ENCODE measurements at places on chromosomes 7 and 10.

DNA sequence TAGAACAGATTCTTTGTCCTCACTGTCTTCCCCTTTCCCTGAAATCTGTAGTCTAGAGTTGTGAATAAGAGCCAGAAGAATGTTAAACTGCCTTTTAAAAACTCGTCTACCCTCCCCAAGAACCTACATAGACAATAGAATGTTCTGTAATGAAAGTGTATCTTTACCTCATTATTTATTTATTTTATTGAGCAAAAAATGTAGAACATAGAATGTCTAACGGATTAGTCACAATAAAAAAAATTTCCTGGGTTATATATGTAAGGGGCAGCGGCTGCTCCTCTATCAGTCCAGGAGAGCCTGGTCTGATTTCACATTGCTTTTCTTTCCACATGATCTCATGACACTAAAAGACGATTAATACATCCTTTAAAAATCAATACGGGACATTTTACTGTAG, 135.7 kb downstream of the SDK1 start:
- DNase-seq = no peak

DNA sequence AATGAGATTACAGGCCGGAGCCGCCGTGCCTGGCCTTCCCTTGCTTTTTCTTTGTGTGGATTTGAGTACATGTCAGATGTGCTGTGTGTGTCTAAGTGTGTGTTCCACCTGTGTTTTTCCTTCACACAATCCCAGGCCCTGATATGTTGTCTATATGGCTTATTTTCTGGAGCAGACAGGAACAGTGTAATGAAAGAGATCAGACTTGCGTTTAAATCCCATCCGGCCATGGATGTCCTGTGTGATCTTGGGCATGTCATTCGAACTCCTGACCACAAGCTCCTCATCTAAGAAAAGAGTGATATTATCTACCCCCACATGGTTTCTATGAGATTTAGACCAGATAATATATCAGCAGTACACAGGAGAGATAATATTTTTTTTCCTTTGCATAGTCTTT, 37.2 kb downstream of the APBB1IP start:
- no peak for DNase-seq

GRCh38 chr10:63722537-63722936, 201.3 kb downstream of the REEP3 start:
- DNase-seq = no peak

DNA sequence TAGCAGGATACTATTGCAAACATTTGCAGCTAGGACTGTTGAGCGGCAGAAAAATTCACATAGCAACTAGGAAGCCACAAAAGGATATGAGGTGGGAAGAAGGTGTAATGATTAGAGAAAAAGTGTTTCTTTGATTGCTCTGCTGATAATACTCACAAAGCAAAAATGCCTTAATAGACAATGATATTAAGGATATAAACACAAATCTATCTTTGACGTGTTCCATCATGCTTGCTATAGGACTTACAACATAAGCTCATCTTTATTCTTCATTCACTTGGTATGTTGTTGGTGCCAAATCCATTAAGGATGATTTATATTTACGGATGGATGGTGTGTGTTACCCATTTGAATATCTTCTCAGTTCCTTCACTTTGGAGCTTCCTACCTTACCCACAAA, 309.3 kb downstream of the GPR37 start:
- no peak for DNase-seq

DNA sequence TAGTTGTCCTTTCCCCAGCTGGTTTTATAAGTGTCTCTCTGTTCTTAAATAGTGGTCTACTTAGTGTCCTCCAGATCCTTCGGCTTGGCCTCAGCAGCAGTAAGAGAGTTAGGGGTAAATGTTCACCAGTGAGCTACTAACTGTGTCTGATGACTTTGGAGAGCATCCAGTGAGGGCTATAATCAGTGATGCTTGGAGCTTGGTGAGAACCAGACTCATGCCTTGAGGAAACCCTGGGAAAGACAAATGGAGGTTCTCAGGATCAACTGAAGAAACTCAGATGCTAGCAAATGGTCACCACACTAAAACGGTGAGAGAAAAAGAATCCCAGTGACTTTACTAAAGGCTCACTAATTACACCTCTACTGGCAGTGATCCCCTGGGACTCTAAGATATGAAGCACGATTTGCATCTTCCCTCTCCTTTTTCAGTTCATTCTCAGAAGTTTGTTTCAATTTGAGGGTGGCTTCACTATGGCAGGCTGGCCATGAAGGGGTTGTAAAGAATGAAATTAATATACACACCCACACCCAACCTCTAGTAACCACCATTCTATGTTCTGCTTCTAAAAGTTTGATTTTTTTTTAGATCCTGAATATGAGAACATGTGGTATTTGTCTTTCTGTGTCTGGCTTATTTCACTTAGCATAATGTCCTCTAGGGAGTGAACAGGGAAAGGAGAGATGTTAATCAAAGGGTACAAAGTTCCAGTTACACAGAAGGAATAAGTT, 177.9 kb downstream of the PDE1C start:
- DNase-seq = no peak

DNA sequence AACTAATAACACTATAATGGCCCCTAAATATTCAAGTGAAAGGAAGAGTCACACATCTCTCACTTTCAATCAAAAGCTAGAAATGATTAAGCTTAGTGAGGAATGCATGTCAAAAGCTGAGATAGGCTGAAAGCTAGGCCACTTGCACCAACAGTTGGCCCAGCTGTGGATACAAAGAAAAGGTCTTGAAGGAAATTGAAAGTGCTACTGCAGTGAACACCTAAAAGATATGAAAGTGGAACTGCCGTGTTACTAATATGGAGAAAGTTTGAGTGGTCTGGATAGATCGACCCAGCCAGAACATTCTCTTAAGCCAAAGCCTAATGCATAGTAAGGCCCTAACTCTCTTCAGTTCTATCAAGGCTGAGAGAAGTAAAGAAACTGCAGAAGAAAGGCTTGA, 12.1 kb upstream of the SNX13 start:
- no peak for DNase-seq

DNA sequence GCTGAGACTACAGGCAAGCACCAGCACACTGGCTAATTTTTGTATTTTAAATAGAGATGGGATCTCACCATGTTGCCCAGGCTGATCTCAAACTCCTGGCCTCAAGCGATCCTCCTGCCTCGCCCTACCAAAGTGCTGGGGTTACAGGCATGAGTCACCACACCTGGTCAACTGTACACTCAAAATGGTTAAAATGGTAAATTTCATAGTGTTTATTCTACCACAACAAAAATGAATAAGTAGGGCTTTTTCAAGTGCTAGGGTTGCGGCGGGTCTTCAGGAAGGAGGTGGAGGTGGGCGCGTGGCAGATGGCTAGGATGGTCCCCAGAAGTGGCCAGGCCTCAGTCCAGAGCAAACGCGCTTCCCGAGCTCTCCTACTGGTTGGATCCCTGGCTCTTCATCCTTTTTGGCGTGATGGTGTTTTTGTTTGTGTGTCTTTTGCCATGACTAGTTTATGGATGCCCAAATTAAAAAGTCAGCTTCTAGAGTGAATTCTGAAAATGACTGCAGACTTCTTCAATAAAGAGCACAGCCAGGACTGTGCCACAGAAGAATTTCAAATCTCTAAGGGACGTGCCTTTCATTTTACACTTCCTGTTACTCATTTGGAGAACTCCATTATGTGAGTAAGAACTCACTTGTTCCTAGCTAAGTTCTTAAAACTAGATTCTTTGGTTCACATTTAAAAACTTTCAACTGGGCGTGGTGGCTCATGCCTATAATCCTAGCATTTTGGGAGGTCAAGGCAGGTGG, 73.9 kb downstream of the TMEM130 start:
- DNase-seq = no peak

GRCh38 chr10:95663496-95663895, 7.0 kb upstream of the ALDH18A1 start:
- no peak for DNase-seq

DNA sequence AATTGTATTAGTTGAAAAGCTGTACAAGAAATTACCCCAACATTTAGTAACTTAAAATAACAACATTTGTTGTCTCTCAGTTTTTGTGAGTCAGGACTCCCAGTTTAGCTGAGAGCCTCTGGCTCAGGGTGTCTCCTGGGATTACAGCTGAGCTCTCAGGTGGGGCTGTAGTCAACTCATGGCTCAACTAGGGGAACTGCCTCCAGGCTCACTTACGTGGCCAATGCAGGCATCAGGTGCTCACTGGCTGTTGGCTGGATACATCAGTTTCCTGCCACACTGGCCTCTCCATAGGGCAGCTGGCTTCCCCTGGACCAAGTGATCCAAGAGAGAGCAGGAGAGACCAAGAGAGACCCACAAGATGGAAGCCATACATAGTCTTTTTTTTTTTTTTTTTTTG, 17.5 kb downstream of the CCNY start:
- no peak for DNase-seq

- no peak for DNase-seq
Observed at GRCh38 chr7:42372479-42372878, 135.5 kb upstream of the GLI3 start.
